ENCODE measurements at places on chromosomes 5 and 9.

GRCh38 chr5:171978519-171978918 lies 27.9 kb downstream of the FBXW11 start:
- no peak for DNase-seq

GRCh38 chr5:109614301-109614700 lies 75.4 kb upstream of the MAN2A1 start:
- DNase-seq = peak; percentile 60

DNA sequence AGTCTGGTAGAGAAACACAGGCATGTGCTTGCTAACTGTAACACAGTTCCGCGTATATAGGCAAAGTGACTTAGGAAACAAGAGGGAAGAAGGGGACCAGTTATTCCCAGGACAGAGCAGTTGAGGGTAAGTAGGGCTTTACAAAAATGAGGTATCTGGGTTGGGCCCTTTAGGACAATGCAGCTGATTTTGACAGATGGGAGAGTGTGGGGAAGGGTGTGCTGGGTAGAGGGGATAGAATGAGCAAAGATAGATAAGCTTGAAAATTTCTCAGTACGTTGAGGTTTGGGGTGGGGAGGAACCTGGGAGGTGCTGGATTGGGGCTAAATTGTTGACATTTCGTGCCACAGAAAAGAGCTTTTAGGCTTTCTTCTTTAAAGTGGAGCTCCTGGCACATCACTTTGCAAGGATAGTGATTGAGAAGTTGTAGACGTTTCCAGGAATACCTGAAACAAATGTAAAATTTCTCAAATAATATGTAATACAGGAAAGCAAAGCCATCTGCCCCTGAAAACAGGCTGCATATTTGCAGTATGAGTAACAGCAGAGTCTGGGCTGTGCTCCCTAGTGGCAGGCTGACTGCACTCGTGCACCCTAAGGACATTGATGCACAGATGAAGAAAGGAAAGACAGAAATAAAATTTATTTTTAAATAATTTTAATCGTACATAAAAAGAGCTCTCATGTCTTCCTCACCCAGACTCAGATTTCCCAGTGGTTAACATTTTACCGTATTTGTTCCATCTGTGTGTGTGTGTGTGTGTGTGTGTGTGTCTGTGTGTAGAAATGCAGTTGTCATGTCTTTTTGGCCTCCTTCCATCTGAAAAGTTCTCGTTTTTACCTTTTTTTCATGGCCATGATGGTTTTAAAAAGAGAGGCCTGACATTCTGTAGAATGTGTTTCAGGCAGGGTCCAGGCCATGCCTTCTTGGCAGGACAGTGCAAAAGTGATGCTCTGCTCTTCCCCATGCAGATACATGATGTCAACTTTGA lies 144.9 kb upstream of the DMRT1 start:
- no peak for DNase-seq

DNA sequence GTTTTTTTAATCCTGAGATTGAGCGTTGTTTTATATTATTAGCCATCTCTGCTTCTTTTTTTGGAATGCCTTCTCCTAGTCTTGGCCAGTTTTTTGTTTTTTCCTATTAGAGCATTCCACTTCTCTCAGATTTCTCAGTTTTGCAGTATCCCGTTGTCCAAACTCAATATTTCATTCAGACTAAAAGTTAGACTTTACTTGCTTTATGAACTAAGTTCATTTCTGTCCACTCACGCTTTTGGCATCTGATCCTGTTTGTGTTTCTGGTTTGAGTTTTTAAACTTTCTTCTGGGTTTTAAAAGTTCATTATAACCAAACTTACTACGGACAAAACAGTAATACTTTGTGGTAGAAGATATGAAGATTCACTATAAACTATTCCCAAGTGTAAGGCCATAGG lies 288.3 kb upstream of the MPDZ start:
- DNase-seq = no peak

GRCh38 chr5:102931085-102931725 lies 176.1 kb downstream of the PAM start:
- DNase-seq = no peak

GRCh38 chr5:127206320-127207113 lies 84.1 kb upstream of the MEGF10 start:
- DNase-seq = no peak

DNA sequence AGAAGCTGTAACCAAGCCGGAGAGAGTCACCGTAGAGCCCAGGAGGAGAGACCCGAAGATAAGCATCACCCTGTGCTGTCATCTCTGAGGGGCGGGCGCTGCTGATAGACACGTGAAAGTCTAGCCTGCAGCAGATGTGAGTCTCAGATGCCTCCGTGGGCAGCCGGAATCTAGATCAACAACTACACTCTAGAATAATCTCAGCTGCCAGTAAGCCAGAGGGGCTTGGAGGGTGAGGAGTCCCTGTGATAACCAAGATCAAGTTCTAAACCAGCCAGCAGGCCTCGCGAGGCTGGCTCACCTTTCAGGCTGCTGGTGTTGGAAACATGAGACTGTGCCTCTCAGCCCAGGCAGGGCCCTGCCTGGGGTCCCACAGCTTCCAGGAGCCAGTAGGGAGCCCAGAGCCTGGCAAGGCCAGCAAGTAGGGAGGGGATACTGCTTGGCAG lies 54.1 kb downstream of the DAPK1 start:
- no peak for DNase-seq

DNA sequence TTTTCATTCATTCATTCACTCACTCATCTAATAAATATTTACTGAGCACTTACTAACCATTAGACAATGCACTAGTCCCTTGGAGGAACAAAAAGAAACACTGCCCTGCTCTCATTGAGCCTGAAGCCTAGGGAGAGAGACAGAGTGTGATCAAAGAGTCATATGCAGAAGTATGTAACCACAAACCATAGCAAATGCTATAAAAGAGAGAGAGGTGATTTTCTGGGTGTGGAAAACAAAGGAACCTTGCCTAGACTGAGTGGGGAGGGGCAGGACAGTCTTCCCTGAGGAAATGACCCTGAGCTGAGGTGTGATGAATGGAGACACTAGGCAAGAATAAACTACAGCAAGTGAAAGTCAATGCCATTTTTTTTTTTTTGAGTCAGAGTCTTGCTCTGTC lies 10.8 kb upstream of the ADRA1B start:
- DNase-seq = no peak

DNA sequence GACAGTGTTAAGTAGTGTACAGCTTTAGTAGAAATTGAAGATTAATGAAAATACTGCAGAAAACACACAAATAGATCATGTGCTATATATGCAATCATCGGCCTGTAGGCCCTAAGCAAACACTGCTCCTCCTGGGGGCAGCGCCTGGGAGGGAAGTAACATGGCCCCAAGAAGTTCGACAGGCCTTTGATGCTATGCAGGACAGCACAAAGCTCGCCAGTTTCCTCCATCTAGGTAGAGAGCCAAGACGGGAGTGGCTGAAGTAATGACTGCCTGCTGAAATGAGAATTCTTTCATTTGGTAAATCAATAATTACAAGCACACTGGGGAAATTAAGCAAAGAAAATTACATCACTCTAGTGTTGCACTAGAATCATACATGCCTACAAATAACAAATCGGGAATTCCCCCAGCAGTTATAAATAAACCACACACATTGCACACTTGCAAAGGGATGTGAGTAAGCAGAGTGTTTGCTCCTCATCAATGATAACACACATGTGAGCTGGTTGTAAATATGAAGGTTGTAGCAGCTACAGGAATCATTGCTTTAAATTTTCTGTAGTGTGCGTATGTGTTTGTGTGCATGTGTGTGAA lies 219.9 kb upstream of the NFIL3 start:
- DNase-seq = no peak

DNA sequence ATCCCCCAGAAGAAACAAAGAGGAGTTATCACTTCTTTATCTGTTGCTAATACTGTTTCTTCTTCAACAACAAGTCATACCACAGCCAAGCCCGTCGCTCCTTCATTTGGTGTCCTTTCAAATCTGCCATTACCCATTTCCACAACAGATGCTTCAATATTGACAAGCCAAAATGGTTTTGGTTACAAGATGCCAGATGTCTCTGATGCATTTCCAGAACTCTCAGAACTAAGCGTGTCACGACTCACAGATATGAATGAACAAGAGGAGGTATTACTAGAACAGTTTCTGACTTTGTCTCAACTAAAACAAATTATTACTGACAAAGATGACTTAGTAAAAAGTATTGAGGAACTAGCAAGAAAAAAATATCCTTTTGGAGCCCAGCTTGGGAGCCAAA lies 16.0 kb upstream of the HAND1 start:
- no peak for DNase-seq

GRCh38 chr5:96065685-96066385 lies 104.2 kb upstream of the ELL2 start:
- DNase-seq = no peak

DNA sequence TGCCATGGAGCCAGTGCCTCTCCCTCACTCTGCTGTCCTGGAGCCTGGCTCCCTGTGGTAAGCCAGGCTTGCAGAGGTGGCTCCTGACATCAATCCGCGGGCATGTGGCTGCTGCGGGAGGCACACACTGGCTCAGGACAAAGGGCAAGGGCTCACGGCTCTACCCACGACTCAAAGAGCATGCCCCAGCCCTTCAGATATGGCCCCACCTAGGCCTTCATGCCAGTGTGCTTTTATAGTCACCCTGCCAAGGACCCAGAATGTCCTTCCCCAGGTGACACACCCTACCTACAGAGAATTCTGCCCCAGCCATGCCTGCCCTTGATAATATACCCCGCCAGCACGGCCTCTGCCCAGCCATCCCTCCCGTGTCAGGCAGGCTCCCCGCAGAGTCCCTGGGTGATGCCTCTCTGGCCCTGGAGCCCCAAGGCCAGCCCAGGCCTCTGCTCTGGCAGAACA lies 1.6 kb downstream of the MGAT4B start:
- DNase-seq = no peak

GRCh38 chr5:74367241-74367733 lies 273.2 kb downstream of the ENC1 start:
- no peak for DNase-seq

- DNase-seq = no peak
These were observed 321.8 kb downstream of the TRIM32 start for GRCh38 chr9:117008876-117009275.

GRCh38 chr9:84573083-84573482 lies 96.4 kb upstream of the NTRK2 start:
- no peak for DNase-seq

GRCh38 chr9:120104771-120105170 lies 475.2 kb downstream of the CDK5RAP2 start:
- DNase-seq = no peak

DNA sequence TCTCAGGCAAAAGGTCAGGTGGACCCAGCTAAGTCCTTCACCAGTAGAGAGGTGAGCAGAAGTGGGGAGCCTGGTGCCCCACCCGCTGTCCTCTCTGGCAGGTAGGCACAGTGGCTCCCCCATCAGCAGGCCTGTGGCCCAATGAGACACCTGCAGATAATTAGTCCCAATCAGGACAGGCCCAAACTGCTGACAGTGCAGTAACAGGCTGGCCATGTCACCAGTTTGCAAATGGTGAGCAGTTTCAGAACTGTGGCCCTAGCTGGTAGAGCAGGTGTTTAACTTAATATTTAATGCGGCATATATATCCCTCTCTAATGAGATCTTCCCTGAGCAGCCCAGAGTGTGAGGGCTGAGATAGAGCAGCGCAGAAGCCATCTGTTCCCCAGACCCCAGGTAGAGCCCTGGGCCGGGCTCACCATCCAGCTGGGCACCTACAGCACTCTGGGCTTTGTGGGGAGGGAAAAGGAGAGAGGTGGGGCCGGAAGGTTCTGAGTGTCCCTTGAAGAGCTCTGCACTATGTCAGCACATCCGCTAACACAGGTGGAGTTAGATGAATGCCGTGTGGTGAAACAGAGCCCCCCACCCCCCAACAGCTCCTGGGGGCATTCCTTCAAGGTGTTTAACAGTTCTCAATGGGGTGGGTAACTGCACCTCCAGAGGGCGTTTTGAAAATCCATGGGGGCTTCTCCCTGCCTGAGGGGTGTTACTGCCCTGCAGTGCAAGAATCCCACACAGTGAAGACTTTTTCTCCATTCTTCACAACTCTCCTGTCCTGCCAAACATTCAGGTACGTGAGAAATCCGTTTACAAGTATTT lies 120.5 kb downstream of the PAX5 start:
- no peak for DNase-seq

DNA sequence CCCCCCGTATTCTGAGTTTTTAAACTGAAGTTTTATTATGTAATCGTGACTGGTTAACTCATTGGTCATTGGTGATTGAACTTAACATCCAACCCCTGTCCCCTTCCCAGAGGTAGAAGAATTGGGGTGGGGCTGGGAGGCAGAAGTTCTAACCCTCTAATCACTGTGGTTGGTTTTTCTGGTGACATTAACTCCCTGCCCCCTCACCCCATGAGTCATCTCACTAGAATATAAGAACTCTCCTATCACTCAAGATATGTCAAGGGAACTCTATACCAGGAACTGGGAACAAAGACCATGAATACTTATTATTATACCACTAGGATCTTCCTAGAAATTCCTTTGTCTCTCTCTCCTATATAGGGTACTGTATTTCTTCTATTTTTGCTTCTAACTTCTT lies 52.3 kb upstream of the CAVIN4 start:
- DNase-seq = no peak

- no peak for DNase-seq
These were observed 35.4 kb downstream of the STXBP1 start for GRCh38 chr9:127647451-127647850.

- no peak for DNase-seq
These were observed 56.6 kb downstream of the CAMSAP1 start for GRCh38 chr9:135850737-135851136.

DNA sequence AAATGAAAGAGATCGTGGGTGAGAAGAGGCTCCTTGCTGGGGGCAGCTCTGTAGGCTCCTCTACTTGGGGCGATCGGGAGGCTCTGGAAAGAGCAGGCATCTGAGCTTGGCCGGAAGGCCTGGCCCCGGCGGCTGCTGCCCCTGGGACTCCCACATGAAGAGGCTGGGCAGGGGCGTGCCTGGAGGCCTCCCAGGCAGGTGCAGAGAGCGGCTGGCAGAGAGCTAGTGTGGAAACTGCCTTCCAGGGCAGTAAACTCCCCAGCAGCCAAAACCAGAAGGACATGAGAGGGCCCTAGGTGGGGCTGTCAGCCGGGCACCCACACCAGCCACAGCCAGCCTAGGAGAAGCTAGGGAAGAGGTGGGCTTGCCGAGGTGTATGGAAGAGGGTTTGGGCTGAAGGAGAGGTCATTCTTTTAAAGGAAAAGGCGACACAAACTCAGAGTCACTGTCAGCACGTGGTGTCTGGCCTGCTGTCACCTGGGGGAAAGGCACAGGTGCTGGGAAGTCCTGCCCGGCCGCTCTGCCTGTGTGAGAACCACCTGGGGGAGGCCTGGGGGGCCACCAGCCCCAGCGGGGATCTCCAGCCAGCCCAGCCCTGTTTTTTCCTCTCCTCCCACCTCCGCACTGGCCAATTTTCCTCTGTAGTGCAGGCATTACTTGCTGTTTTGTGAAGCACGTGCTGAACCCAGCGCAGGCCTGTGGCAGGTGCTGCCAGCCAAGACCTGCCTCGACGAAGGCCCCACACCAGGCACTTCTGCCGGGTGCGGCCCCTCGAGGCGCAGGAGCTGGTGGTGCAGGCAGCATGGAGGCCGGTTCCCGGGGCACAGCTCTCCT lies 44.8 kb upstream of the EGFL7 start:
- DNase-seq = no peak

- DNase-seq = peak; percentile 57
These were observed 55.0 kb upstream of the CDH12 start for GRCh38 chr5:22908129-22908528.
